Osteoblast (primary cell): ENCODE measurements at places on chromosomes 2 and 18. TPM values are rescaled to one million over a fixed set of nuclear protein-coding genes. Genes with fewer than 3 reads are reported as not detected.

POTEI gene
- not detected in 2 replicates for total RNA-seq

RSAD2 gene
- total RNA-seq: 0.29 and 0.72 TPM in 2 replicates

IKZF2 gene
- 10.3 and 11.9 TPM in 2 replicates for total RNA-seq

RESP18 gene
- not detected in 2 replicates for total RNA-seq

PLCD4 gene
- 2.5 and 4.4 TPM in 2 replicates for total RNA-seq

ANKRD29 gene
- total RNA-seq: 9.8 and 20.9 TPM in 2 replicates

ARHGEF4 gene
- 3.6 and 7.7 TPM in 2 replicates for total RNA-seq

ATP6V1C2 gene
- under 0.01 TPM in 2 replicates for total RNA-seq

ERFE gene
- total RNA-seq: 0.88 and 1.8 TPM in 2 replicates

GPR39 gene
- total RNA-seq: 3.6 and 4.4 TPM in 2 replicates

DNA sequence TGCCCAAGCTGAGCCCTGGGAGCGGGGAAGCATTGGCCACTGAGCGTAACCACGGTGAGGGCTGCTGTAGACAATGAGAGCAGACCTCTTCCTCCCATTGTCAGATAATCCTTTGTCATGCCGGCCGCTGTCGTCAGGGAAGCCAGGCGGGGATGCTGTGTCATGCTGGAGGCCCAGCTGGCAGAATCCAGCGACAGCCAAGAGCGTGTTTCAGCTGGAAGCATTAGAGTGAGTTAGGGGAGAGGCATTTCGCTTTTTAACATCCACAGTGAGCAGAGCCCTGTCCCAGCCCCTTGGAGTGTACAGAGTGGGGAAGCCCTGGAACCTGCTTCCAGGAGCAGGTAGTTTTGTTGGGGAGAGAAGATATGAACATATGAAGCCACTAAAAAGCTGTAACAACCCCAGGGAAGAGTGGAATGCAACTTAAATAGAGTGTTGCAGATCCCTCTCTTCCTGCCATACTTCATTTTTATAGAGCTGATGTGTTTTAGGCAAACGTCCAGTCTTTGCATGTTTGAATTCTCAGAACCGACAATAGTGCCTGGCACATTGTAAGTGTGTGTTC lies 7.0 kb downstream of the CTIF start:
- peaks cover 7% of the 10 kb centered on the region for H3K36me3 ChIP-seq
- peak overlapping the region; percentile 60 for H3K27ac ChIP-seq
- H3K4me1 ChIP-seq: peaks cover 45% of the 10 kb centered on the region
- DNase-seq: peak; percentile 93

DNA sequence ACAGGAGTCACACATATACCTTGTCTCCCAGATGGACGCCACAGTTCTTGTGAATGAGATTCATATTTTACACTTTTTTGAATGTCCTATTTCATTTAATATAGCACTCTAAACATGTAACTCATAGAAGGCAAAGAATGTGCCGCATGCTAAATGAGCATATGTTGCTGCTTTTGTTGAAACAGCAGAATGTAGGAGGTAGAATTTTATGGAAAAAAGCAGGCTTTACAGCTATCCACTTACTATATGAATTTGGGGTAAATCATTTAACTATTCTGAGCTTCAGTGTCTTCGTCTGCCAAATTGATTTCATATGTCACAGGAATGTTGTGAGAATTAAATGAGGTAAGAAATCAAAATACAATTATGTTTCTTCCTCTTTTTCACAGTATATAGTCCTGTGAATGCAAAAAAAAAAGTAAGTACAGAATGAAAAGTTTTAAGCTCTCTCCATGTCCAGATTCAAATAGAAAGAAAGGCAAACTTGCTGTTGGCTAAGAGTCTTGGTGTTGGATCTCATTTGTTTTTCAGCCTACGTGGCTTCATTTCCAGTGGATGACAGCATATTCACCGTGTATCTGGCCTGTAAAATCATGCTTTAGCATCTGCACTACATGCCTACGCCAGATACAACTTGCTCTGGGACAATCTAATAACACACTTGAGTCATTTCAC lies 154.7 kb upstream of the CNTNAP5 start:
- no peaks in the 10 kb centered on the region for H3K36me3 ChIP-seq
- H3K4me3 ChIP-seq: no peak overlapping the region
- DNase-seq: no peak
- H3K27ac ChIP-seq: no peak overlapping the region

GRCh38 chr2:226387499-226387942 lies 412.1 kb downstream of the IRS1 start:
- no peak overlapping the region for H3K27ac ChIP-seq
- H3K4me1 ChIP-seq: no peaks in the 10 kb centered on the region
- DNase-seq: no peak
- no peaks in the 10 kb centered on the region for H3K27me3 ChIP-seq
- no peak overlapping the region for H3K4me3 ChIP-seq

DNA sequence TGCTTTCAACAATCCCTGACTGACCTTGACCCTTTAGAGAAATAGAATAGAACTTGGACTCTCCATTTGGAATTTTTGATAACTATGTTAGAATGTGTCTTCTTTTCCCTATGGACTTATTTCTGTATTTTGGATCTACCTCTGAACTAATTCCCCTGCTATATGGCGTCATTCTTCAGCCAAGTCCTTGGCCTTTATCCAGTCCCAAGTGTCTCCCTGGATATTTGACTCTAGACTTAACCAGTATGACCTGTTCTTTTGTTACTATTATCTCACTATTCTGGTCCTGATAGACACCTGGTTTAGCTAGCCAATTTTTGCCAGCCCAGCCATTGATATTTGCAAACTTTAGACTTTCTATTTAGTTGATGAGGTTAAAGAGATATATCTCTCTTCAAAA lies 186.8 kb downstream of the KCNS3 start:
- no peak overlapping the region for H3K4me3 ChIP-seq
- no peak for DNase-seq
- no peaks in the 10 kb centered on the region for H3K36me3 ChIP-seq
- no peaks in the 10 kb centered on the region for H3K4me1 ChIP-seq

GRCh38 chr2:235577404-235578330 lies 83.8 kb downstream of the AGAP1 start:
- H3K27me3 ChIP-seq: no peaks in the 10 kb centered on the region
- H3K27ac ChIP-seq: no peak overlapping the region
- no peak for DNase-seq
- no peak overlapping the region for H3K4me3 ChIP-seq
- no peaks in the 10 kb centered on the region for H3K36me3 ChIP-seq

DNA sequence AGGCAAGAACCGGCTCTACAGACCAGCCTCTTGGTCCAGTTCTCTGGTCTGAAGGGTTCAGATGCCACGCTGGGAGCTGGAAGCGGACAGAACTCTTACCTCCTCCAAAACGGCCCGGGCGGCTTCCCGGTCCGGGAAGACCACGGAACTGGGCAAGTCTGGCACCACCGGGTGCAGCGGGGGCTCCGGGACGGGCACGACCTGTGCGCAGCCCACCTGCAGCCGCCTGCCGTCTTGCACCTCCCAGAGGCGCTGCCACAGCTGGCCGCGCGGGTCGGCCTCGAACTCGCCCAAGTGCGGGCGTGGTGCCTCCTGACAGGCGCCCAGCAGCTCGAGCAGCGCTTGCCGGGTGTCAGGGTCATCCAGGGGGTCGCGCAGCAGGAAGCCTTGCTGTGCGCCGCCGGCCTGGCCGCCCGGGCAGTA lies 773 bp downstream of the CMPK2 start:
- peak overlapping the region; percentile 69 for H3K4me3 ChIP-seq
- peaks cover 12% of the 10 kb centered on the region for H3K27me3 ChIP-seq
- no peak overlapping the region for H3K27ac ChIP-seq
- no peak for DNase-seq
- H3K36me3 ChIP-seq: no peaks in the 10 kb centered on the region

DNA sequence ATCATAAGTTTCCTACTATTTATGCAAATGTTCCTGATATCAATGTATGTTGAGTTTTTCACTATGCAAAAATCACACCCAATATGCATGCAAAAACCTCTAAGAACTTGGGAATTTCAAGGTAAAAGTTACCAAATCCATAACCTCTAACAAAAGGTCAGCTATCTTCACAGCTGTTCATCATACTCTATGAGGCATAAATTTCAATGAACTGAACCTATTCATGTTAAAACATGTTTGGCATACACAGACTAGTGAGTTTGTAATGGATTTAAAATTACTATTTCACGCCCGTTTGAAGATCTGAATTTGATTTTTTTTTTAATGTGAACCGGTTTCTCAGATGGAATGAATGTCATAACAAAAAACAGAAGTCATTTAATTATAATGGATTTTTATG lies 100.2 kb downstream of the ATAD2B start:
- H3K27ac ChIP-seq: no peak overlapping the region
- peaks cover 16% of the 10 kb centered on the region for H3K4me1 ChIP-seq
- DNase-seq: no peak
- H3K27me3 ChIP-seq: no peaks in the 10 kb centered on the region
- H3K36me3 ChIP-seq: peaks cover 6% of the 10 kb centered on the region
- no peak overlapping the region for H3K4me3 ChIP-seq

GRCh38 chr2:14587119-14587518 lies 45.4 kb upstream of the LRATD1 start:
- H3K4me1 ChIP-seq: no peaks in the 10 kb centered on the region
- no peaks in the 10 kb centered on the region for H3K36me3 ChIP-seq
- H3K4me3 ChIP-seq: no peak overlapping the region

DNA sequence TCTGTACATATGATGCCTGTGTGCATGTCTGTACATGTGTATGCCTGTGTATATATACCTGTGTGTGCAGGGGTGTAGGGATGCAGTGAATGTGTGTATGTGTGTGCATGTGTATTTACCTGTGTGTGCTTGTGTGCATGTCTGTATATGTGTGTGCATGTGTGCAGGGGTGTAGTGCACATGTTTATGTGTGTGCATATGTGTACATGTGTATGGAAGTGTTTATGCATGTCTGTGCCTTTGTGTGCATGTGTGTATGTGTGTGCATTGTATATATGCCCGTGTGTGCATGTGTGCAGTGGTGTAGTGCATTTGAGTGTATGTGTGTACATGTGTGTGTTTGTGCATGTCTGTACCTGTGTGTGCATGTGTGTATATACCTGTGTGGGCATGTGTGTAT lies 51.0 kb upstream of the TMEM18 start:
- no peaks in the 10 kb centered on the region for H3K4me1 ChIP-seq
- no peaks in the 10 kb centered on the region for H3K36me3 ChIP-seq
- no peak overlapping the region for H3K27ac ChIP-seq
- H3K4me3 ChIP-seq: no peak overlapping the region

GRCh38 chr2:64128943-64129391 lies 15.3 kb downstream of the PELI1 start:
- no peak overlapping the region for H3K27ac ChIP-seq
- no peak overlapping the region for H3K4me3 ChIP-seq
- no peaks in the 10 kb centered on the region for H3K36me3 ChIP-seq
- no peak for DNase-seq

DNA sequence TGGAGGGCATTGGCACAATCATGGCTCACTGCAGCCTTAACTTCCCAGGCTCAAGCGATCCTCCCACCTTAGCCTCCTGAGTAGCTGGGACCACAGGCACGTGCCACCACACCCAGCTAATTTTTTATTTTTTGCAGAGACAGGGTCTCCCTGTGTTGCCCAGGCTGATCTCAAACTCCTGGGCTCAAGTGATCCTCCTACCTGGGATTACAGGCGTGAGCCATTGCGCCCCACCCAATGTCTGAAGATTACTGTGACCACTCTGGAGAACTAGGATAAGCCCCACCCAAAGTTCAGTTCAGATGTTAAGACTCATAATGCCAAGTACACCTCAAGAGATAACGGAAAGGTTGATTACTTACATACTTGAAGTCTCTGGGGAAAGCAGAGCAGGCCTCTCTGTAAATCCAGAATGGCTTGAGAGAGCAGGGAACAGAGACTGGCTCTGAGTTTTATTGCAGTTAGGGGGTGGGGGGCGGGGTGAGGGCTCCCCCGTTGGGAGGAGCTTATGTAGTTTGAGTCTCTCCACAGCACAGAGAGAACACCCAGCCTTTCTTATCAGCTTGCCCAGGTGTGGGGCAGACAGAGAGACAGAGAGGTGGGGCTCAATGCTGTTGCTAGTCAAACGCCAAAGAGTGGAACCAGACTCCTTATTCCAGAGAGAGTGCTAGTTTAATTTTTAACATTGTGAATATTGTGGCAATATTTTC lies 26.5 kb upstream of the ERICH2 start:
- no peaks in the 10 kb centered on the region for H3K36me3 ChIP-seq
- H3K4me1 ChIP-seq: peaks cover 9% of the 10 kb centered on the region
- no peak for DNase-seq
- H3K27me3 ChIP-seq: no peaks in the 10 kb centered on the region
- no peak overlapping the region for H3K27ac ChIP-seq

GRCh38 chr2:227817850-227818674 lies 4.4 kb downstream of the CCL20 start:
- no peaks in the 10 kb centered on the region for H3K36me3 ChIP-seq
- DNase-seq: peak; percentile 87
- peaks cover 31% of the 10 kb centered on the region for H3K4me1 ChIP-seq
- H3K27ac ChIP-seq: peak overlapping the region; percentile 96
- H3K4me3 ChIP-seq: peak overlapping the region; percentile 57

DNA sequence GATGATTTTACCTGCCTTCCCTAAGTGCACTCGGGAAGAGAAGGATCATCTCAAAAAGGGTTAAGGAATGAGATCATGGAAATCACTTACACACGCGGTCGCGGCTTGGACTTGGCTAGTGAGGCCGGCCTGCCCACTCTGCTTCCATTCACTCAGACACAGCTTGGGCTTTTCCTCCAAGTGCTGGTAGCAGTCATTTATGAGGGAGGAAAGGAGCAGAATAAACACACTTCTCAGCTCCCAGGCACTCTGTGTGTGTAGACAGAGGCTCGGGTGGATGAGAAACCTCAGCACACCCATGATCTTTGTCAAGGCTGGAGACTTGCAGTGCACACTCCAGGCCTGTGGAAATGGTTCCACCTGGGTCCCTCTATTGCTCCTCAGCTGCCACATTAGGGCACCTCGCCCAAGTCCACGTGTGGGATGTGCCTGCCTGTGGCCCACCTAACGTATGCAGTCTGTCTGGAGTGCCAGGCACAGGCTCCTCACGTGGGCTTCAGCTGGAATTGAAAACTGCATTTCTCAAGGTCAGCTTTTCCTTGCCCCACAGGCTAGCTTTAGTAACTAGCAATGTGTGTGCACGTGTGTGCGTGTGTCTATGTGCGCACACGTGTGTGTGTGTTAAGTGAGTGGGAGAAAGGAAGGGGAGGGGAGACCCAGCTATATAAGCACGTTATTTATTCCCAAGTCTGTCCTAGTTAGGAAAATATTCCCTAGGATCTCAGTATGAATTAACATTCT lies 288.4 kb downstream of the SOX11 start:
- H3K36me3 ChIP-seq: no peaks in the 10 kb centered on the region
- no peaks in the 10 kb centered on the region for H3K4me1 ChIP-seq
- no peak for DNase-seq

- H3K4me1 ChIP-seq: peaks cover 20% of the 10 kb centered on the region
- no peaks in the 10 kb centered on the region for H3K36me3 ChIP-seq
- H3K27me3 ChIP-seq: peaks cover 29% of the 10 kb centered on the region
- H3K27ac ChIP-seq: peak overlapping the region; percentile 1
- no peak overlapping the region for H3K4me3 ChIP-seq
- peak; percentile 73 for DNase-seq
These were observed 18.1 kb upstream of the SPP2 start for GRCh38 chr2:234032279-234032856.

- peak overlapping the region; percentile 76 for H3K27ac ChIP-seq
- H3K27me3 ChIP-seq: no peaks in the 10 kb centered on the region
- DNase-seq: no peak
These were observed 59.2 kb upstream of the PEX13 start for GRCh38 chr2:60958361-60958760.
